CD4-positive, alpha-beta T cell treated with Interleukin-10 for 1 hour (primary cell): ENCODE measurements at places on chromosomes 13 and 19.

DNA sequence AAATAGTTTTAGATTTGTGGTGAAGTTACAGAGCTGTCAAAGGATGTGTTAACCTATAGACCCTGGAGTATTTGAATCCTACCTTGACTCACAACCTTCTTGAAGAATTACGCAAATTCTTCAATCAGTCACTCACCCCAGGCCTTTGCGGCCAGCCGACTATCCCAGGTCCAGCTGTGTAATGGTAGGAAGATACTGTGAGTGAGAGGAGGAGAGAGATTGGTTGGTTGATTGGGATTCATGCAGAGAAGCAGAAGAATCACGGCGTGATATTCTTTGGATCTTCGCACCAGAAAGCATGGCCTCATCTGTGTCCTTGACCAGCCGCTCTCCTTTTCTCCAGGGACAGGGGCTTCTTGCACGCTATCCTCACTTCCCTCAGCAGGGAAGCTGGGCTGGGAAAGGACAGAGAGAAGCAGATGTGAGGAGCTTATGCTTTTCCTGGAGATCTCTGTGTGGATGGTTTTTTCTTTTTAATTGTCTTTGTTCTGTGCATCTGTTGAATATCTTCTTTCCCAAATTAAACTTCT, 249.1 kb downstream of the GGACT start:
- DNase-seq, result no peak

DNA sequence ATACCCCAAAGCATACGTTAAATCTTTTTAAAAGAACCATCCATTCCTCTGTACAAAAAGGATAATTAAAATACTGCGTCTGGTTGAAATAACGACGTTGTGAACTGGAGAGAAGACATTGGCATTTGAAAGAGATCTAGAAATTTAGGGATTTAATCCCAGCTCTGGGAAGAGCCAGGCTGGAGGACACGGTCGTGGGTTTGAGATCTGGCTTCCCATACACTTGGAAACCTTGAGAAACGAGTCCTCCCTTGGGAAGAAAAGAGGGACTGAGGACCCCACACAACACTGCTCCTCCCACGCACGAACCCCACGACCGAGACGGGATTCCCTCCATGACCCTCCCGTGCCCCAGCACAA, 625 bp downstream of the ZNF709 start:
- DNase-seq, result no peak

DNA sequence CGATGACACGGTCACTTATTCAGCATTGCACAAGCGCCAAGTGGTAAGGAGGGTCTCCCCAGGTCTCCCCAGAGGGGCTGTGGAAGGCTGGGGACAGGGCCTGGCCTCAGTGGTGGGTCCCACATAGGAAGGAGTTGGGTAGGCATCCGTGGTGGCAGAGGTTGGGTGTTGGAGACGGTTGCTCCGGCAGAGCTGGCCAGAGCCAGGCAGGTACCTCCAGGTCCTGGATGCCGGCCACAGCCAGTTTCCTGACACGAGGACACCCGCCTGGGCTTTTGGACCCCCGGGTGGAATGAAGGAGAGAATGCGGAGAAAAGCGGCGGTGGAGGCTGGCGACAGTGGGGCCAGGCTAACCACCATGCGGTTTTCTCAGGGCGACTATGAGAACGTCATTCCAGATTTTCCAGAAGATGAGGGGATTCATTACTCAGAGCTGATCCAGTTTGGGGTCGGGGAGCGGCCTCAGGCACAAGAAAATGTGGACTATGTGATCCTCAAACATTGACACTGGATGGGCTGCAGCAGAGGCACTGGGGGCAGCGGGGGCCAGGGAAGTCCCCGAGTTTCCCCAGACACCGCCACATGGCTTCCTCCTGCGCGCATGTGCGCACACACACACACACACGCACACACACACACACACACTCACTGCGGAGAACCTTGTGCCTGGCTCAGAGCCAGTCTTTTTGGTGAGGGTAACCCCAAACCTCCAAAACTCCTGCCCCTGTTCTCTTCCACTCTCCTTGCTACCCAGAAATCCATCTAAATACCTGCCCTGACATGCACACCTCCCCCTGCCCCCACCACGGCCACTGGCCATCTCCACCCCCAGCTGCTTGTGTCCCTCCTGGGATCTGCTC, 1.3 kb upstream of the FFAR1 start:
- peak; percentile 84 for DNase-seq

DNA sequence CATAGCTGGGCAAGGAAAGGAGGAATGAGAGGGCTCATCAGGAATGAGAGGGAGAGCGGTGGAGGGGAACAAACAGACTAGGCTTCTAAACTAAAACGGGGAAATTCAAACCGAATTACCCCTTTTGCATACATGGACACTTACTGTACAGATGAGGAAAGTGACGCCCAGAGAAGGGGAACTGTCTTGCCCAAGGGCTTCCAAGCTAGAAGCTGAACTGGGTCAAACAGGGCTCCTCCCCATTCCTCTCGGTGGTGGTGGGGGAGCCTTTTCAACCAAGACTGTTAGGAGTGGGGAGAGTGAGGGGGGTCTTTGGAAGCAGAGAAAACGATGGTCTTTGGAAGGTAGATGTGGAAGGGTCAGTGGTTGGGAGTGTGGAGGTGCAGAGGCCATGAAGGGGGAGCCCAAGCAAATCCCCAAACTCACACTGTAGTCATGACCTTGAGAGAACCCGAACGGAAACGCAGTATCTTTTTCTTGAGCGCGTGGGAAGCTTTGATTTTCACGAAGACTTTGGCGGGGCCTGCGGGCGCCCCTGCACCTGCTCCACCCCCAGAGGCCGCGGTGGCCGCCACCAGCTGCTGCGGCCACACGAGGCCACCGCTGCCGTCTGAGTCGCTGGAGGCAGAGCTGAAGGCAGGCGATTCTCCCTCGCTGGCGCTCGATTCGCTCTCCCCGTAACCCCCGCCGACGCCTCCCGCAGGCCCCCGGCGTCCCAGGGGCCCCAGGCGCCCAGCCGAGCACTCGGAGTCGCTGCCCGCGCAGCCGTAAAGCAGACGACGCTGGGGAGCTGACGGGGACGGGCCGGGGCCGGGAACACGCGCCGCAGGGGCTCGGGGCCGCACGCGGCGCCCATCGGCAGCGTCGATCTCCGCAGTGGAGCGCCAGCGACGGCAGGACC, 12.3 kb upstream of the GNG8 start:
- no peak for DNase-seq

GRCh38 chr13:31749929-31750328, 10.6 kb downstream of the RXFP2 start:
- no peak for DNase-seq

GRCh38 chr13:97254816-97255215, 32.7 kb downstream of the MBNL2 start:
- DNase-seq, result no peak

DNA sequence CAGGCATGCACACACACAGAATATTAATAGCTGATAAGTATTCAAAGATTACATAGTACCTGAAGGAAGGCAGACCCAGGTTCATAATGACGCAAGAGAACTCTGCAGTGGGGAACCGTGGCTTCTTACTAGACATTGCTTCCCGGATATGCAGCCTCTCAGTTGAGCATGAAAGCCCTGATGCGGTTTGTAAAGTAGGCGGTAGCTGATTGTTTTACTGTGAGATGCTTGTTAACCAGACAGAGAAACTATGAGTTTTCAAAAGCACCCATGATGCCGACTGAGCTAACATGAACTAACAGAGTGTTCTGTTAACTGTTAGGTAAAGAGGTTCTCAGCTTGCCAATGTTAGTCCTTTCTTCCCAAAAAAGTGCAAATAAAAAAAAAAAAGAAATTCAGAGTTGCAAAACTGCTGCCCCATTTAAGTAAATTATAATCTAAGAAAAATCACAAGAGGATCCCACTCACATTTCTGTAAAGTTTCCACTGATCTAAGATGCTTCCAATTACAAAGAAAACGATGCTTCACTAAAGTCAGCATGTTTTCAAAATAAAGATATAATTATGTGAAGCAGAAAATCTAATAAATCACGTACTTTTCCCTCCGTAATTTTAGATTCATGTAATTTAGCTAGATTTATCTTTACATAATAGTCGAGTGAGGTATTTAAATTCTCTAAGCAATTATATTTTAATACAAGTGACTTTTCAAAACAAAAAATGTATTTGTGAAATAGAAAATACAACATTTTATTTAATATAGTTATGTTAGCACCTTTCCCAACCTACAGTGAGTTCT, 2.2 kb downstream of the FLT1 start:
- peak; percentile 43 for DNase-seq

DNA sequence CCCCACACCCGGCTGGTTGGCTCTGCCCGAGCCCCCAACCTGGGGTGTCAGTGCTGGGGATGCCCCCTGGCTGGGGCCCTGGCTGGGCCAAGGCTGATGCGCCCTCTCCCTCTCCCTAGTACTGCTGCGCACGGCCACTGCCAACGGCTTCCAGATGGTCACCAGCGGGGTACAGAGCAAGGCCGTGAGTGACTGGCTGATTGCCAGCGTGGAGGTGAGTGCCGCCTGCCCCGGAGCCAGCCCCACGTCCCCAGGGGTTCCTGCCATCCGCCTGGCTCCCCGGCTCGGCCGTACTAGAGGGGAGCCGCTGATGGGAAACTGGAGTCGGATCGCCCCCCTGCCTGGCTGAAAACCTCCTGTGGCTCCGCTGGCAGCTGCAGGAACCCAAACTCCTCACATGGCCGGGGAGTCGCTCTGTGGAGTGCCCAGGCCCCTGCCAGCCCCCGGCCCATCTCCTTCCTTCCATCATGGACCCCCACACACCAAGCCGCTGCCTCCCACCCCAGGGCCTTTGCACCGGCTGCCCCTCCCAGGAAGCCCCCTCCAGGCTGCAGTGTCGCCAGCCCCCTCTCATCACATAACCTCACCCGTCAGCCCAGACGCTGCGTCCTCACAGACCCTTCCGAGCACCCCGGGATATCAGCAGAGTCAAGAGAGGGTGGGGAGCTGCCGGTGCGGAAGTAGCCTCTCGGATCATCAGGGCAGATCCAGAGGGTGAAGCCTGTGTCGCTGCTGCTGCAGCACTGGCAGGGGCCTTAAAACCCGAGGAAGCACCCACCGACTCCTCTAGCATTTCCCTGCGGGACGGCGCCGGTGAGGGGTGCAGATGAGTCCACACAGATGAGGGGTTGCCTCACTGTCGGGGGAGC, 10.6 kb downstream of the NCLN start:
- DNase-seq, result no peak

DNA sequence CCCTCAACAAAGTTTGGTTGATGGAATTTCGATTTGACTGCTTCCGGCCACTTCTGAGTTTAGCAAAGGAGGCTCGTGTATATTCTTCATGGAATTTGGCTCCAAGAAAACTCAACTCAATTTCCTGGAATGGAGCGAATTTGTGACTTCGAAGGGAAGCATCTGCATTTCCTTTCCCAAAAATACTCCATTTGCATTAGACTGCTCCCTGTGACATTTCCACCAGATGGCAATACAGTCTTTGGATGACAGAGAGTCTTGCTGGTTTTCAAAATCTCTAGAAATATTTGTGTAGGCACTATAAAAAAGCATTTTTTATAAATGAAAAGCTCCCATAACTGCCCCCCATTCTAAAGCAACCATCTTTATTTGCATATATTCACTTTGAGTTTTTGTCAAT, 4.1 kb downstream of the C1QTNF9 start:
- DNase-seq, result no peak

DNA sequence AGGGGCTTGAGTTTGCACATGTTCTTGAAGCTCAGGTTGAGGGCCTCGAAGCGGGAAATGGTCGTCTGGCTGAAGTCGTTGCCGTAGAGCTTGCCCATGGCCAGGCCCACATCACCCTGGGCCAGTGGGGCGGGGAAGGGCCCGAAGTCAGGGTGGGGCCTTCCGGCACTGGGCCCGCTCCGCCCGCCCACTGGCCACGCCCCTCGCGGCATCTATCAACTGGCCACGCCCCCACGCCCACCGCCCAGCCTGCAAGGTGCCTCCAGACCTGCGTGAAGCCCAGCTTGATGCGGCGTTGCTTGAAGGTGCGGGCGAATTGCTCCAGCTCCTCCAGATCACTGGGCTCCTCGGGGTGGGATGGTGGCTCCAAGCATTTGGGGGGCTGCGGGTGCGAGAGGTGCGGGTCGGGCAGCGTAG, 19.9 kb downstream of the ZNF574 start:
- DNase-seq, result no peak

DNA sequence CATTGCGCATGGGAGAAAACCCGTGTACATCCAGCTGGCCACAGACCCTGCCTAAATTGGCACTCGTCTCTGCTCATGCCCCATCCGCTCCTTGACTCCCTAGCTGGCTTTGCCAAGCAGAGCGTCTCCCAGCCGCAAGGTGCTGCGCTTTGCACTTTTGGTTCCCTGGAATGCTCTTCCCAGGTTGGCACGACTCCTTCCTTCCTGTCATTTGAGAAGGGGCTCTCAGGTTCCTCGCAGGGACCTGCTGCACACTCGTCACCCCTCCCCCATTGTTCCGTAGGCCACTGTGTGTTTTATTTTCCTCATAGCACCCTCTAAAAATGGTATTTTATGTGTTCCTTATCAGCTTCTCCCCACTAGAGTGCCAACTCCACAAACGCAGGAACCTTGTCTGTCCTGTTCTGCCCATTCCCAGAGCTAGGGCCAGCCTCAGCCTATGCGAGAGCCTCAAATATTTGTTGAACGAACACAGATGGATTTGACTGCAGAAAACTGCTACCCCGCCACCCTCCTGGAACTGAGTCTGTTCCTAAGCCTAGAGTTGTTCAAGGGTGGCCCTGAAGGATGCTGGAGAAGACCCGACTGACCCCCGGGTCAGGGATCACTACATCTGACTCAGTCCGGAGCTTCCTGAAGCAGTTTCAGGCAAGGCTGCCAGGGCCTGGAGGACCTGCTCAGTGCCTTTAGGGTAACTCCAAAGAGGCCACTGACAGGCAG, 8.4 kb upstream of the CEBPA start:
- DNase-seq, result no peak

- peak; percentile 69 for DNase-seq
Observed at GRCh38 chr19:2494447-2495129, 18.7 kb downstream of the GADD45B start.

GRCh38 chr13:77002590-77003190, 10.8 kb downstream of the CLN5 start:
- DNase-seq, result peak; percentile 26

DNA sequence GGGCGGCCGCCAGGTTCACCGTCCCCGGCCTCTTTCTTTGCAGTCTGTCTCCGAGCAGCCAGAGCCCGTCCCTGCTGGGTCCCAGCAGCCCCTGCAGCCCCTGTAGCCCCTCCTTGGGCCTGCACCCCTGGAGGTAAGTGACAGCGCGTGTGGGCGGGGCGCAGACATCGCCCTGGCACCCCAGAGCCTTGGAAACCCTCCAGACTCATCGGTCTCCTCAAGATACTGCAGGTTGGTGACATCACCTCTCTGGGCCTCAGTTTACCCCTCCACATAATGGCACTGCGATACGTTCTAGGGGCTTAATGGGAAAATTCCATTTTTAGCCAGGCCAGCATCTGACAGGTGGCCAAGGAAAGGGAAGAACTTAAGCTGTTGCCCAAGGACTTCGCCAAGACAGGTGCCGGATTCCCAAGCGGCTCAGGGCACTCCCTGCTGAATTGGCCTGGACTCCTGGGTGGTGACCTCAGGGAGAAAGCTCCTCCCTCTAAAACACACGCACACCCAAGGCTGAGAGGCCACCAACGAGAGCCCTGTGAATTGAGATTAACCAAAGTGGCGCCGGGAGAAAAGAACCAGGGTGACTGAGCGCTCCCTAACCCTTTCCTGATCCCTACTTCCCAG, 13.1 kb downstream of the MAST3 start:
- DNase-seq, result no peak

- no peak for DNase-seq
Observed at GRCh38 chr13:109152941-109153340, 523.5 kb downstream of the MYO16 start.

- DNase-seq, result no peak
Observed at GRCh38 chr19:53634768-53635167, 3.0 kb downstream of the DPRX start.
